ENCODE measurements at places on chromosomes 11 and 22. TPM values are rescaled to one million over a fixed set of nuclear protein-coding genes. Genes with fewer than 3 reads are reported as not detected.

INPP5J gene
- total RNA-seq = 4.8 TPM

- no peak overlapping the region for H3K27ac ChIP-seq
- H3K4me3 ChIP-seq = no peak overlapping the region
- H3K4me1 ChIP-seq = no peaks in the 10 kb centered on the region
- no peaks in the 10 kb centered on the region for H3K27me3 ChIP-seq
- H3K36me3 ChIP-seq = no peaks in the 10 kb centered on the region
These were observed 18.1 kb upstream of the EFCAB6 start for GRCh38 chr22:43829904-43830851.

- peaks cover 17% of the 10 kb centered on the region for H3K4me1 ChIP-seq
- H3K27ac ChIP-seq = no peak overlapping the region
- H3K4me3 ChIP-seq = no peak overlapping the region
- no peaks in the 10 kb centered on the region for H3K27me3 ChIP-seq
- no peaks in the 10 kb centered on the region for H3K36me3 ChIP-seq
- no peak for DNase-seq
These were observed 936.2 kb upstream of the CHORDC1 start for GRCh38 chr11:91158891-91159537.

GRCh38 chr11:112381578-112381977, 120.9 kb upstream of the PLET1 start:
- no peak overlapping the region for H3K4me3 ChIP-seq
- no peak overlapping the region for H3K27ac ChIP-seq
- H3K27me3 ChIP-seq = no peaks in the 10 kb centered on the region
- H3K36me3 ChIP-seq = no peaks in the 10 kb centered on the region
- H3K4me1 ChIP-seq = no peaks in the 10 kb centered on the region

SLC35F2 gene
- 95.4 TPM for total RNA-seq

- H3K27me3 ChIP-seq = peaks cover 19% of the 10 kb centered on the region
- H3K36me3 ChIP-seq = no peaks in the 10 kb centered on the region
- H3K4me1 ChIP-seq = no peaks in the 10 kb centered on the region
- H3K27ac ChIP-seq = no peak overlapping the region
- DNase-seq = no peak
These were observed 46.8 kb upstream of the IGLL5 start for GRCh38 chr22:22840780-22841179.

SLC7A4 gene
- not detected for total RNA-seq

DNA sequence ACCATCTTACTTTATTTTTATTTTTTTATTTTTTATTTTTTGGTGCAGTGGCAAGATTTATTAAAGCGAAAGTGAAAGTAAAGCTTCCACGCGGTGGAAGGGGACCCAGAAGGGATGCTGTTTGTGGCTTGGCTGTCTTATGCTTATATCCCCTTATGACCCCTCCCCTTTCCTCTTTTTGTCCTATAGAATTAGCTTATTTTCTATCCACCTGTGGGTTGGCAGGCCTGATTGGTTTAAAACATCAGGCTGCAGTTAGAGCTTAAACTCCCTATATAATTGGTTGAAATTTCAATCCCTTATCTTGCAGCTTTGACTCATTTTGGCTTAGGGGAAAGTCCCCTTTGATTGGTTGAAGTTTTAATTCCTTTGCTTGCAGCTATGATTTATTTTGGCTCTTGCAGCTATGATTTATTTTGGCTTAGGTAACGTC, 50.5 kb downstream of the NNMT start:
- no peaks in the 10 kb centered on the region for H3K4me1 ChIP-seq
- peak; percentile 26 for DNase-seq
- no peaks in the 10 kb centered on the region for H3K36me3 ChIP-seq
- no peak overlapping the region for H3K4me3 ChIP-seq

- DNase-seq = no peak
- no peaks in the 10 kb centered on the region for H3K4me1 ChIP-seq
- no peak overlapping the region for H3K27ac ChIP-seq
These were observed 256.7 kb upstream of the UBASH3B start for GRCh38 chr11:122398851-122399250.

GRCh38 chr22:24514241-24515026, 19.3 kb downstream of the UPB1 start:
- no peak for DNase-seq
- H3K4me3 ChIP-seq = no peak overlapping the region
- H3K27me3 ChIP-seq = no peaks in the 10 kb centered on the region

DNA sequence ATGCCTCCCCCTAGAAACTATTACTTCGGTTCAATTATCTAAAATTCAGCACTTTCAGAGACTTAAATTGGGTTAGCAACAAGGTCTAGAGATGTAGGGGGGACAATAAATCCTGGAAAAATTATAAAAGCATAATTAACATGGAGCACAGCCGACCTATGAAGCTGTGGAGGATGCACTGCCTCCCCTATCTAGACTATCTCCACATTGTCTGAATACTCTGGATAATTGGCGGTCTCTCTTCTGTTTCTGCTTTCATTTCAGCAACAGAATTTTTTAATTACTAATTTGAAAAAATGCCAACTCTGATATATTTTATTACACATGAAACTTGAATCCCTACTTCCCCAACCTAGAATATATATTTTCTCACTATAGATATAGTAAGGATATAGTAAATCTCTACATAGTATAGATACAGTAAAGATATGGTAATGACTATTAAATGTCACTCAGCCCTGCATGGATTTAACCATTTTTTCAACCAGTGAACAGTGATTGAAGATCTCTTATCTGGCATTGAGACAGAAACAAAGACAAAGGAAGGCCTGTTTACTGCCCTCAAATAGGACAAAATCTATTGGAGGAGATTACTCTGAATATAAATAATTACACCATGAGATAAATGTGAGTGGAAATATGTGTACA, 157.6 kb downstream of the BLID start:
- H3K27me3 ChIP-seq = no peaks in the 10 kb centered on the region
- H3K4me3 ChIP-seq = no peak overlapping the region
- H3K27ac ChIP-seq = no peak overlapping the region
- no peaks in the 10 kb centered on the region for H3K4me1 ChIP-seq

- no peaks in the 10 kb centered on the region for H3K36me3 ChIP-seq
- DNase-seq = peak; percentile 87
- peaks cover 18% of the 10 kb centered on the region for H3K4me1 ChIP-seq
- H3K4me3 ChIP-seq = peak overlapping the region; percentile 27
- no peaks in the 10 kb centered on the region for H3K27me3 ChIP-seq
- H3K27ac ChIP-seq = peak overlapping the region; percentile 78
These were observed 1260.3 kb downstream of the BRD1 start for GRCh38 chr22:48567213-48567975.

DNA sequence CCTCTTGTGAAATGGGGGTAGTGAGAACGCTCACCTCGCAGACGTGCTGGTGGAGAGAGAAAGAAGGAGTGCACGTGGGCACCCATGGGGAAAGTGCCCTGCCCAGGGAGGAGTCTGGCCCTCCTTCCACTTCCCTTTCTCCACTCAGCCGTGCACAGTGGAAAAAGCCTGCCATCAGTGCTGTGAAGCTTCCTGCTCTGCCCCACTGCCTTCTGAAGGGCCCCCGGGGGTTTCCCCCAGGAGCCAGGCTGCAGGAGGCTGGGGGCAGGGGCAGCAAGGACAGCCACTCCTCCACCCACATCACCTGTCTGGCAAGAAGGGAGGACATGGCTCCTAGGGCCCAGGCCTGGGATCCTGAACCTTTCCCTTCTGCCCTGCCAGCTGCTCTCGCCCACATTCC, 7.6 kb downstream of the TP53I11 start:
- H3K4me1 ChIP-seq = peaks cover 5% of the 10 kb centered on the region
- H3K27me3 ChIP-seq = no peaks in the 10 kb centered on the region
- no peak overlapping the region for H3K27ac ChIP-seq
- H3K4me3 ChIP-seq = no peak overlapping the region
- H3K36me3 ChIP-seq = no peaks in the 10 kb centered on the region
- DNase-seq = no peak

GRCh38 chr11:45336136-45336535, 50.0 kb upstream of the SYT13 start:
- no peak overlapping the region for H3K27ac ChIP-seq
- DNase-seq = no peak
- H3K4me1 ChIP-seq = peaks cover 19% of the 10 kb centered on the region
- H3K27me3 ChIP-seq = no peaks in the 10 kb centered on the region
- no peaks in the 10 kb centered on the region for H3K36me3 ChIP-seq
- H3K4me3 ChIP-seq = no peak overlapping the region

GRCh38 chr22:23212061-23213021, 32.0 kb downstream of the BCR start:
- H3K4me3 ChIP-seq = no peak overlapping the region
- H3K27ac ChIP-seq = no peak overlapping the region
- H3K4me1 ChIP-seq = peaks cover 13% of the 10 kb centered on the region
- no peaks in the 10 kb centered on the region for H3K36me3 ChIP-seq
- no peaks in the 10 kb centered on the region for H3K27me3 ChIP-seq
- no peak for DNase-seq

MPZL2 gene
- total RNA-seq = not detected

All from A673 (cell line).